NCI-H1694 treated with DMSO at 0.1 percent for 48 hours (cell line): ENCODE measurements at places on chromosomes 13 and 19.
A peak's percentile ranks its signal among the peaks of the same experiment; 100 is the strongest.

GRCh38 chr13:30551189-30551588 is 66.5 kb upstream of the USPL1 start:
- peak; percentile 6 for DNase-seq

DNA sequence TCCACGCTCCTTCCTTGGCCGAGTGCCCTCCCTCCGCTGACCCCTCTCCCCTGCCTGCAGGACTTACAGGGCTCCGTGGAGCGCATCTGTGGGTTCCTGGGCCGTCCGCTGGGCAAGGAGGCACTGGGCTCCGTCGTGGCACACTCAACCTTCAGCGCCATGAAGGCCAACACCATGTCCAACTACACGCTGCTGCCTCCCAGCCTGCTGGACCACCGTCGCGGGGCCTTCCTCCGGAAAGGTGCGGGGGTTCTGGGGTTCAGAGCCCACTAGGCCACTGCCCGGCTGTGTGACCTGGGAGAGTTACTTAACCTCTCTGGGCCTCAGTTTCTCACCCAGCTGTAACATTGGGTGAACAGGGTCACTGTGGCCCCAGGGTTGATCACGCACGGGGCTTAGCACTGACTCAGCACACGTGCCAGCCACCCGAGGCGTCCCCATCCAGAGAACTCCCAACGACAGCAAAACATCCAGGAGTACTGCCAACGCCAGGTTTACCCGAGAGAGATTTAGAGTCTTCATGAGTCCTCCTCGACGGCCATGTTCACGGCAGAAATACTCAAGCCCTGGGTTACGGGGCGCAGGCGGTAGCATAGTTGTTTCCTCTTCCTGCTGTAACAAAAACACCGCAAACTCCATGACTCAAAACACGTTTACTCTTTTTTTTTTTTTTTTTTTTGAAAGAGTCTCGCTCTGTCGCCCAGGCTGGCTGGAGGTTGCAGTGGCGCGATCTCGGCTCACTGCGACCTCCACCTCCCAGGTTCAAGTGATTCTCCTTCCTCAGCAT is 9.7 kb upstream of the SPACA4 start:
- no peak for DNase-seq

DNA sequence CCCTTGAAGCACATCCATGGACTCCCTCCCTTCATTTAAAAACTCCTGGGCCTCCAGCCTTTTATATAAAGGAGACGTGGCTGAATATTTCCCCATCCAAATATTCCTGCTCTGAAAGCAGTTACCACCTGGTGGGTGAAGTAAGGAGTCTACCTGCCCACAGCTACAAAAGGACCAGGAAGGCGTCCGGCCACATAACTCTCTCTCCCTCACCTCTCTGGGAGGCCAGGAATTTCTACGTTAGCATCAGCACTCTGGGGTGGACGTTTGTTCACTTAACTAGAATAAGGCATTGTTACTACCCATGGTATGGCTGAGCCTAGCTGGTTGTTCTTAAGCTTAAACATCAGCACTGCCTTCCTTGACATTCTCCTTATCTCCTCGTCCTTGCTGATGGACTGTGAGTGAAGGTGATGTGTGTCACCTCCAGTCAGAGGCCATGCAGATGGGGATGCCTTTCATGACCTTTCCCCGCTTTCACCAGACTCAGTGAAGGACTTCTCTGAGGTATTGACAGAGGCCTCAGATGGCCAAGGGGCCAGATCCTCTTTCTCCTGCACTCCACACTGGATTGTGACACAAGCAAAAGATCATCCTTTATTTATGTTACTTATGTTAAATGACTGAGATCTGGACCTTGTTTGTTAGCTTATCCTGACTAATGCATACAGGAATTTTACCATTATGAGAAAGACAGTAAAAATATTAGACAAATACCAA is 22.2 kb upstream of the KPNA3 start:
- DNase-seq: no peak

DNA sequence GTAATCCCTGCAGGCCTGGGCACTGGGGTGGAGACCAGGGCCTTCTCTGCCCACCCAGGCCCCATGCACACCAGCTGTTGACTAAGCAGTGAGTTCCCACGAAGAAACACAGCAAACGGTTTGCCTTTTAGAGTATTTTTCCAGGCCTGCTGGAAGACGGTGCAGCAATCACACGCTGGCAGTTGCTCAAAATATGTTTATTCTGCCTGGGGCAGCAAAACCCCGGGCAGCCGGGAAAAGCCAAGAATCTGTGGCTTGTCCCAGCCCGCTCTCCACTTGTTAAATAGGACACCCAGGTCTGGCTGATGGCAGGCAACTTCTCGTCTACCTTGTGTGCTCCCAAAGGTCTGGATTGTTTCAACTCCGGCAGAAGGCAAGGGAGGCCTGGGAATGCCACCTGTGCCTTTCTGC is 40.8 kb downstream of the GGACT start:
- DNase-seq: peak; percentile 42

DNA sequence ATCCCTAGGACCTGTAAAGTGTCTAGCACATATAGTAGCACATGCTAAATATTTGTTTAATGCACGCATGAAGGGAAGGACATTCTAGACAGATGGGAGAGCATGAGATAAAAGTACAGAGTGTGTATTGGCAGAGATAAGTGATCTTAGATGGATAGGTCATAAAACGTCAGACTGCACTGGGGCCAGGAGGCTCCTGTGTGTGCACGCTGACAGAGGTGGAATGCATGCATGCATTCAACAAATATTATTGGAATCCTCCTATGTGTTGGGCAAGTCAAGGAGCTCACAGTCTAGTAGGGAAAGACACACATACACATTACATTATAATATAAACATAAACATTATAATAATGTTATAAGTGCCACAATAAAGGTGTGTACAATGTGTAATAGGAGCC is 73.3 kb downstream of the FGF9 start:
- no peak for DNase-seq

DNA sequence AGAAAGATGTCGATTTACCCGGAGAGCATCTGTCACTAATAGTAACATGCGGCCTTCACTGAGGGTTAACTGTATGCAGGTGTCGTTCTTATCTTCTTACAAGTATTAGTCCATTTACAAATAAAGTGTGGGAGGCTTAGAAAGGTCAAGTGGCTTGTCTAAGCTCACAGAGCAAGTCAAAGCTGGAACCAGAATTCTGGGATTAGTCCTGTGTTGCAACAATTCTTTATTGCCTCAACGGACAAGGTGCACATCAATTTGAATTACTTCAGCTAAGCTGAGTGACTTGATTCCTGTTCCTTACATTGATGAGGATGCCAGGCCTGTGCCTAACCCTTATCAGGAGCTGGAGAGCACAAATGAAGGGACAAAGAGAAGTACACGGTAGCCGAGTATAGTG is 1193.6 kb downstream of the UQCRFS1 start:
- DNase-seq: no peak

DNA sequence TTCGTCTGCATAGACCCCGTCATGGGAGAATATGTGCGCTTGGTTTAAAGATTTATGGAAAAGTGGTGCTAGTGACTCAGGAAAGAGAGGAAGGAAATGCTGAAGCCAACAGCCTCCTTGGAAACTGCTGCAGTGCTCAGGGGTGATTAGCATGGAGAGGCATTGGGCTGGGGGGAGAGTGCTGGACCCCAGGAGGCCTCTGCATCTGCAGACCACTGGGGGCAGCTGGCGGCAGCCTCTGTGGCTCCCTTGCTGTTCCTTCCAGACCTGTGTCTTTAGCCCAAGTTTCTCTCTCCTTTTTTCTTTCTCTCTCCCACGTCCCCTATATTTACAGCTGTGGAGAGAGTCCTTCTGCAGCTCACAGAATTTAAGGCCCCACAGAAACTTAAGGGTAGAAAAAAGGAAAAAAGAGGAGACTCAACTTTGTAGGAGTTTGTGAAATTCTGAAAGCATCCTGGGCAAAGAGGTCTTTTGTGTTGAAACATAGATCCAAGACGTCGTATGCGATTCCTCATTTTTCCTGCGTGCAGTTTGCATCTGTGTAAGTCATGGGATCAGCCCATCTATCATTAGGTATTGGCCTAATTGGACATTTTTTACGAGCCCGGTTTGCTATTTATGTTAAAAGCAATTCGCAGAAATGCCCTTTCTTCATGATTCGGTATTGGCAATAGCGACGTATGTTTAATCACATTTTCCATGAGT is 116.2 kb upstream of the ZNF536 start:
- no peak for DNase-seq

GRCh38 chr19:50314724-50315708 is 14.2 kb downstream of the KCNC3 start:
- no peak for DNase-seq

DNA sequence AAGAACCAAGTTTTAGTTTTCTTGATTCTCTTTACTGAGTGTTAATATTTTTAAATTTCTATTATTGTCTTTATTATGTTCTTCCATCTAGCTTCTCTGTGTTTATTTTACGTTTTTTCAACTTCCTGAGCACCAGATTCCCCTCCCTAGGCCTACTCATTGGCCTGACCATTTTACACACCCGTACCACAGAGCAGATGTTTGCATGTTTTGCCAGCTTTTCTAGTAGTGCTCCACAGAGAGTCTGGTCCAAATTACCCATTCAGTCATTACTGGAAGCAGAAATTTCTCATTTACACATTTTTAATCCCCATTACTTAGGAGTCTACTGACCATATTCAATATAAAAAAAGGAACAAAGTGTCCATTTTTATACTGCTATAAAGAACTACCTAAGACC is 66.9 kb downstream of the ING1 start:
- DNase-seq: no peak

DNA sequence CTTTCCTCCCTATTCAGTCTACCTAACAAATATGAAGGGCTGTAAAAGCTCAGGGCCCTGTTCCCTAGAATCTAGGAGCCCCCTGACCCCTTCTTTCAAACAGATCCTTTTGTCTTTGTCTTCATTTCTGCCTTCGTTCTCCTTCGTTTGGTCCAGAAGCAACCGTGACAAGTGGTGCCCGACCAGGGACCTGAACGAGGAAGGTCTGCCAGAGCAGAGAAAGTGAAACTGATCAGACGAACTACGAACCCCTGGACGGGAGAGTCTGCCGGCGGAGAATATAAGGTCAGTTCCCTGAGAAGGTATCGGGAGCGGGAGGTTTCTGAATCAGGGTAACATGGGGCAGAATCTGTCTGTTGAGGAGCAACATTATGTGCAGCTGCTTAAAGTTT is 751 bp downstream of the ERVK3-1 start:
- no peak for DNase-seq

GRCh38 chr13:89568276-89568675 is 1779.2 kb upstream of the MIR17HG start:
- DNase-seq: no peak

DNA sequence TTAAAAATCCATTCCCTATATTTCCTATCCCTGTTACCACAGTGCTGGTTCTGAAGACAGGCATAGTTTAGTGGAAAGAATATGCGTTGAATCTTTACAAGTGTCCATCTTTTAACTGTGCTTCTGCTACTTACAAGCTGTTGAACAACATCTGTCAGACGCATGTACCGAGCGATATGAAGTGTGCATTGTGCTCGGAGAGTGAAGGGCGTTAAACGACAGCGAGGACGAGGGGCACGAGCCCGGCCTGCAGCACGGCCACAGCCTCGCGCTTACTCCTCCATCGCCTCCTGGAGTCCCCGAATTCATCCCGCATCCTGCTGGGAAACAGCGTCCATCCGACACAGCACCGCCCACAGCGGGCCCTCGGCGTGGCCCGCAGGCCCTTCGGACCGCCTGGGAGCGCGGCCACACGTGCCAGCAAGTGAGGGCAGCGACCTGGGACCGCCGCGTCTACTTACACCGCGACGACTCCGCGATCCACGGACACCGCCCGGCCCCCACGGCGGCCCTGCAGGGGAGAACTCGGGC is 514 bp downstream of the PCID2 start:
- DNase-seq: no peak

DNA sequence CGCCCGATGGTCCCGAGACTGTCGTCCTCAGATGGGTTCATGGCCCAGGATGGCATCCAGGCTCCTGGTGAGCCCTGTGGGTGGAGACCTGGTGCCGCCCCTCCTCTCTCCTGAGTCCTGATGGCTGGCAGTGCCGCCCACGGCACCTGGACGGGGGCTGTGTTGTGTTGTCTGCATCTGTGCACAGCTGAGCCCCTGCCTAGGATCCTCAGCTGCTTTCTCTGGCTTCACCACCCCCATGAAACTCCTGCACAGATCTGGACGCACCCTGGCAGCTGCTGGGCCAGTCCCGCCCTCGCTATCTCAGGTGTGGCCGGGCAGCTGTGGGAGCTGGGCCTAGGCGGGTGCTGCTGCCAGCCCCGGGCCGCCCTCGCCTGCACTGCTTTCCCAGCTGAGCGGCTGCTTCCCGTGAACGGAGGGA is 27.7 kb downstream of the MCF2L start:
- no peak for DNase-seq

DNA sequence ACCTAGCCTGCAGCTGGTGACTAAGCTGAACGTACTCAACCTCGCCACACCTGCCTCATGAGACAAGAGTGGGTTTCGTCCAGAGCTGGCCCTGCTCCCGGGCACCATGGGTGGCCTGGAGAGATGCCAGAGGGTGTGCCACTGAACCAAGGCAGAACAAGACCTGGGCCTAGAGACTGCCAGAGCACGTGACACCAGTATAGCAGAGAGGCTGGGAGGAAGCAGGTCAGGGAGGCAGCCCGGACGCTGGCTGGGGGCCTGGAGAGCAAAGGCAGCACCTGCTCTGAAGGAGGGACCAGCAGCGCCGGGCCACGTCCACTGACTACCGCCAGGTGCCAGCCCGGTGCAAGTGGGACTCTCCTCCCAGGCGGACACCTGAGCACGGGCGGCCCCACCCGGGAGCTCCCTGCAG is 7.3 kb upstream of the C13orf46 start:
- peak; percentile 71 for DNase-seq

DNA sequence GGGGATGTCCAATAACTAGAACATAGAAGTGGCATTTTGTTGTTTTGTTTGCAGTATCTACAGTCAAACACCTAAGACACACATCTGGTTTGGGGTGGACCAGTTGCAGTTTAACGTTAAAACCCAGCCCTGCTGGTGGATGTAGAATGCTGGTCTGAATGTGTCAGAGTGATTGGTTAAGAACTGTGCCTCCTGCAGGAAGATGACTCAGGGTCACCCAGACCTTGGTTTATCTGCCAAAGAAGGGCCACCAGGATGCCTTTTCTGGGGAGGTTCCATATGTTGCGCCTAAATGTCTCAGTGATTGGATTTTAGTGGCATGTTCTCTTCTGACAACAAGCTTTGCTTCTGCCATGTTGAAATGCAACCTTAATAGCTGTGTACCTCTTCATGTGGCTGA is 23.1 kb downstream of the ZNF536 start:
- DNase-seq: no peak

DNA sequence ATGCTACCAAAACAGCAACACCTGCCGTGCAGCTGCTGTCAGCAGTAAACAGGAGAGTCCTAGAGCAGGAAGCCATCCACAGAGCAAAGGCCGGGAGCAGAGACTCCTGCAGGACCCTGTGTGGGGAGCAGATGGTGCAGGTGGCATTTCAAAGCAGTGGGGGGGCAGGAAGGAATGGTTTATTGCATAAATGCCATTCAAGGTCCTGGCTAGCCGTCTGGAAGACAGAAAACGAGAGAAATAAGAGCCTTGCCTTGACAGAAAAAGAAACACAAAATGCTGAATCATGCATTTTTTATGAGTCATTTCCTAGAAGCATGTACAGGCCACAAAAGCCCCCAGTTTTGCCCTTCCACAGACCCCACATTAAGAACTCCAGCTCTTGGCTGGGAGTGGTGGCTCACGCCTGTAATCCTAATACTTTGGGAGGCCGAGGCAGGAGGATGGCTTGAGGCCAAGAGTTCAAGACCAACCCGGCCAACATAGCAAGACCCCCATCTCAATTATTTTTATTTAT is 5.4 kb downstream of the RSPH6A start:
- DNase-seq: no peak
